ENCODE measurements at places on chromosomes 1 and 21.
A peak's percentile ranks its signal among the peaks of the same experiment; 100 is the strongest.

DNA sequence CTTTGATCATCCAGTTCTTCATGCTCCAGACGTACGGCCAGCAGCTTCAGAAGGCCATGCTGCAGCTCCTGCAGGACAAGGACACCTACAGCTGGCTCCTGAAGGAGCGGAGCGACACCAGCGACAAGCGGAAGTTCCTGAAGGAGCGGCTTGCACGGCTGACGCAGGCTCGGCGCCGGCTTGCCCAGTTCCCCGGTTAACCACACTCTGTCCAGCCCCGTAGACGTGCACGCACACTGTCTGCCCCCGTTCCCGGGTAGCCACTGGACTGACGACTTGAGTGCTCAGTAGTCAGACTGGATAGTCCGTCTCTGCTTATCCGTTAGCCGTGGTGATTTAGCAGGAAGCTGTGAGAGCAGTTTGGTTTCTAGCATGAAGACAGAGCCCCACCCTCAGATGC lies 32.5 kb downstream of the MX1 start:
- no peak for DNase-seq

GRCh38 chr1:6473974-6474814 lies 8.2 kb upstream of the TNFRSF25 start:
- DNase-seq: no peak

GRCh38 chr1:66637146-66637545 lies 103.2 kb downstream of the SGIP1 start:
- no peak for DNase-seq

DNA sequence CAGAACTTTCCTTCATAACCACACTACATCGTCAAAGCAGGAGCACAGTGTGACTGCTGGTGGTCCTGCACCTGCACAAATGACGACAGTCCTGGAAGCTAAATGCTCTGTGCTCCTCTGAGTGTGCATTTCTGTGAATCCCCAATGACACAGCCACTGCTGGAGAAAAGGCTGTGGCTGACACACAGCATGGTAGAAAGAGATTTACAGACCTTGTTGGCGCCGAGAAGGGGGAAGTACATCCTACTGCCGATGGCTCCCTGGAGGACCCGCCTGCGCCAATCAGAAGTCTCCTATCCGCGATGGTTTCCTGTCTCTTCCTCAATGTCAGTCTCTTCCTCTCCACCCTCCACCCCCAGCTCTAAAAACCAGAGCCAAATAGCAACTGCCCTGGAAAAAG lies 115.4 kb upstream of the RAB4A start:
- peak; percentile 12 for DNase-seq

DNA sequence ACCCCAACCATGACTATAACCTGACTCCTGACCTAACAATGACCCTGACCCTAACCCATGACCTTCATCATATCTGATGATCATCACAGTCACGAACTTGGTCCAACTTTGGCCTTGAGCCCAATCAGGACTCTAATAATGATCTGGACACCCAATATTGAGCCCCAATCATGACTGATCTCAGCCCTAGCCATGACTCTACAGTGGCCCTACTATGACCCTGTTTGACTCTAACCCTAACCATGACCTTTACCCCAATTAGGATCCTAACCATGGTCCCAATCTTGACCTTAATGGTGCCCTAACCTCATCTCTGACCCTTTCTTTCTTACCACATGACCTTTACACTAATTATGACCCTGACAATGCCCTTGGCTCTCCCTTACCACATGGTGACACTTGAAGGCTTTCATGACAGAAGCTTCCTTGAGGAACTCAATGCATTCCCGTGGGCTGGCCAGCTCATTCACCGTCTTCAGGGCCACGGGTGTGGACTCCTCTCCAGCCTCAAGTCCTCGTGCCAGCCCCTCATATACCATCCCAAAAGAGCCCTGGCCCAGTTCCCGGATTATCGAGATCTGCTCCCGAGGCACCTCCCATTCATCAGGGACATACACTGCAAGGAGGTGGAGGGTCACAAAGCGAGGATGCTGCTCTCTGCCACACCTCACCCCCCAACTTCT lies 16.2 kb downstream of the INSRR start:
- no peak for DNase-seq

GRCh38 chr21:45439161-45439872 lies 34.4 kb downstream of the COL18A1 start:
- DNase-seq: peak; percentile 83

DNA sequence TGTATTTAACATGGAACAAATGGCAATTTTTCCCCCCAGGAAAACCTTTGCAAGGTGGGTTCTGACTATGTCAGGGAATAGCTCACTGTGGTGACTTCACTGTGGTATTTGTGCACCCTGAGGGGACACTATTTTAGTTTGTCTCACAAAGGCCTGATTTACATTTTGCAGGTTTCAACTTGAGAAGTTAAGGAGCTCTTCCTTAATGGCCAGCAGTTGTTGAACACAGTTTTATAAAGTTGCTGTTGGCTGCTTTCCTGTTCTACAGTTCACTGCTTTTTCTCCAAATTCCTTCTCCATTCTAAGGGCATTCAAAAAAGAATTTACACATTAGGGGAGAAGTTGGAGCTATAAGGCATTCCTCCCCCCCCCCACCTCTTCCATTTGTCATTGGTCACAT lies 4.6 kb downstream of the LAMC1 start:
- DNase-seq: no peak

DNA sequence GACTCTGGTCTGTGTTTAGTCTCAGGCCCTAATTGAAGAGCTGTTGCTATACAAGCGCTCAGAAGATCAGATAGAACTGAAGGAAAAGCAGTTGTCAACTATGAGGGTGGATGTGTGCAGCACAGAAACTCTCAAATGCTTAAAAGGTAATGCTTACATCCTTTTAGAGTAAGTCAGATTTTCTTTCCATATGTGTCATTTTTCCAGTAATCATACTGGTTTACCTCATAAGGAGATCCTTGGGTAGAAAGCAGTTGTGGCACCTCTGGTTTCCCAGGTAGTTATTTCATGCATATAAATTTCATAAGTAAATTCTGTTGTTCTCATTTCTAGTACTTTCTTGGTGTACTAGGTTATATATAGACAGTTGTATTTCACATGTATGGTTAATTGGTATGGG lies 43.0 kb upstream of the TARS2 start:
- DNase-seq: no peak

DNA sequence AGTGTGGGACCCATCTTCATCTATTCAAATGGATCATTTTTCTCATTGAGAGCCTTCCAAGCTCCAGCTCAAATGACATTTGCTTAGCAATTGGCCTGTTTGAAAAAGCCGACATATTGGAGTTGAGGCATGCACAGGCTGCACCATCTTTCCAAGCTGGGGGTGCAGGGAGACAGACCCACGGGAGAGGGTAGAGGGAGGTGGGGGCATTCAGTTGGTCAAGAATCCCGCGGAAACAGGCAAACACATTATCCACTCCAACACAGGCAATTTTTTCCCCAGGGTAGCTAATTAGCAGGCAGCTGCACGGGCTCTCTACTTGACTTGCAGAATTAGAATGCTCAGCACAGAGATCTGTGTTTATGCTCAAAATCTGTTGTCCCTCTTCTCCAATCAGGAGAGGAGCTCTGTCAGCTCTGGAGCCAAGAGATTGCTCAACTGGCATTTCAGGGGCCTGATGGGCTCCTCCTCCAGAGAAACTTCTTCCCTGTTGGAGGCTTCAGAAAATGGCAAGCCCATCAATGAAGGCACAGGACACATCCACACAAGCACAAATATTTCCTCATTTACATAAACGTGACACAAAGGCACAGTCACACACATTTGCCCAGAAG lies 267.8 kb downstream of the FOXD2 start:
- no peak for DNase-seq

DNA sequence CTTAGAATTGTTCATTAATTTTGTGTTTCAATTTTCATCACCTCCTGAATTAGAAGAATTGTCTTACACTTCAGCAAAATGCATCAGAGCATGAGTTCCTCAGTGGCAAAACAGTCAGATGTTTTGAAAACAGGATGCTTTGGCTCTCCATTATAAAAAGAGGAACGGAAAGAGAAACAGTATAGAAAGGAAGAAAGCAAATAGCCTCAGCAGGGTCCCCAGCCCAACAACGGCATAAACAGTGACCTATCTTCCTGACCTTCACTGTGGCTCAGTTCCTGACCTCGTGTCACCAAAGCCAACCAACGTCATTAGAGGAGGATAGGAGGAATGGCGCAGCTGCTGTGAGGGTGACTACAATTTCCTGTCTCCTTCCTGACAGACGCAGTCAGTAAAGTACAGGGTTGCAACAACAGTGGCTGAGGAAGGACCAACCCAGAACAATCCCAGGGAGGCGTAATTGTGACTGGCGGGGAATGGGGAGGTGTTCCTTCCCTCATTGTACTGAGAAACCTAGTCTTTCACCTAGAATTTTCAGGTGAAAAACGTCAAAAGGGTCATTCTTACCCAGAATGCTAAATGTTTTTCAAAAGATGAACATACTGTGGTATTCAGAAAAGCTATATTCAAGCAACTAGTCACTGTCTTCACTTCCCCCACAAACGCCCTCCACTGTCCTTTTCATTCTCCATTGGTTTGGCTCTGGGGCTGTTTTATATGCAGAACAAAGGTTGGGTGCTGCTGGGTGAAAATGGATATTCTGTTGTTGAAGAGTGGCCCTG lies 197.9 kb upstream of the SGIP1 start:
- DNase-seq: peak; percentile 94

GRCh38 chr21:25733859-25734653 lies 648 bp downstream of the ATP5PF start:
- no peak for DNase-seq

GRCh38 chr21:24910591-24910990 lies 696.7 kb downstream of the MRPL39 start:
- DNase-seq: no peak

DNA sequence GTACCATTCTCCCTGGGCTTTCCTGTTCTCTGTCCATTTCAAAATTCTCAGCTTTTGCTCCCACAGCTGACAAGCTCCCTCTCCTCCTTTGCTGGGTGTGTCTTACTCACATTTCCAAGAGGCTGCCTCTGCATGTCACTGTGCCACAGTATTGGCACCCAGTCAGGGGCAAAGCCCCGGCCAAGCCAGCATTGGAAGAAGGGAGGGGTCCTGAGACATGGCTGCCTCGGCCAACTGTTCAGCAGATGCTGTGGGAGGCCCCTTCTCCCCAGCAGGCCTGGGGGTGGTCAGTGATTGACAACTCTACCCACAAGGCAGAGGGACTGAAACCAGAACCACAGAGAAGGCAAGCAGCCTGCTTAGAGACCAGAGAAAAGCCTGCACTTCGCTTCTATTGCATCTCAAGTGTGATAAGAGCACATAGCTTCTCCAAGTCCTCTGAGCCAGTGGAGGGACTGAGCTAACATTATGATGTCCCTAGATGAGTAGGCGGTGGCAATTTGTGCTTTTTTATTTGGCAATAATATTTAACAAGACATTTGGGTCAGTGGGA lies 294.1 kb downstream of the SIPA1L2 start:
- no peak for DNase-seq

- DNase-seq: no peak
Measured at GRCh38 chr1:48777219-48777895, 666 bp upstream of the BEND5 start.

- no peak for DNase-seq
Measured at GRCh38 chr1:27383039-27383605, at the start of gene CD164L2. Gene CD164L2, minus strand, starts transcription at chr1:27383333. Its CDS starts 94 bp downstream, at chr1:27383239.

DNA sequence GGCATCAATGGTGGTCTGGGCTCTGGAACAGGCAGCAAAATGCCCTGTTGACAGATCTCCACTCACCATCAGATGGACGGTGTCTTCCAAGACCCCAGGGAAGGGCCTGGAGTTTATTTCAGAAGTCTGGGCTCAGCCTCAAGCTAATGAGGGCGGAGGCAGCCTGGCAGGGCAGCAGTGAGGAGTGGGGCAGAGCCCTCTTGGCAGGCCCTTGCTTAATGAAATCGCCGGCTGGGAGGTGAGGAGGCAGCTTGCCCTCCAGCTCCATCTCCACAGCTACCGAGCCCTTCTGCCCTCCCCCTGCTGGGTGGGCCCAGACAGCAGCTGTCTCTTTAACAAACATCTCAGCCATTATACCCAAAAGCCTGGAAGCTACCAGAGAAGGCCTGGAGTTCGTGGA lies 22.0 kb upstream of the GRIK3 start:
- DNase-seq: no peak

DNA sequence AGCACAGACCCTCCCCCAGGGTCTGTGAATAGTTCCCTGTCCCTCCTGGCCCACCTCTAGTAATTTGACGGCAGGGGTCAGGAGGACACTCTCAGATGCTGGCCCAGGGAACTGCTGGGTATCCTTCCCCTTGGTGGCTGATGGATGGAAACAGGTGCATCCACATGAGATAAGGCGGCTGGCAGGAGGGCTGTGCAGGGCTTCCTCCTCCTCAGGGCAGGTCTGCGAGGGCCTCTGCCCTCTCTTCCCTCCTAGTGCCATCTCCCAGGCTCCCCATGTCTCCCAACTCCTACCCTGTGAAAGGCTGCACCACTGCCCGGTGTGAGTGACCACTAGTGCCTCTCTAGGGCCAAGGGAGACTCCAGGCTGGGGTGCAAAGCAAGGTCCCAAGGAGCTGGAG lies 123.9 kb downstream of the GLIS1 start:
- no peak for DNase-seq

GRCh38 chr1:89831462-89832120 lies 10.8 kb downstream of the LRRC8D start:
- no peak for DNase-seq

DNA sequence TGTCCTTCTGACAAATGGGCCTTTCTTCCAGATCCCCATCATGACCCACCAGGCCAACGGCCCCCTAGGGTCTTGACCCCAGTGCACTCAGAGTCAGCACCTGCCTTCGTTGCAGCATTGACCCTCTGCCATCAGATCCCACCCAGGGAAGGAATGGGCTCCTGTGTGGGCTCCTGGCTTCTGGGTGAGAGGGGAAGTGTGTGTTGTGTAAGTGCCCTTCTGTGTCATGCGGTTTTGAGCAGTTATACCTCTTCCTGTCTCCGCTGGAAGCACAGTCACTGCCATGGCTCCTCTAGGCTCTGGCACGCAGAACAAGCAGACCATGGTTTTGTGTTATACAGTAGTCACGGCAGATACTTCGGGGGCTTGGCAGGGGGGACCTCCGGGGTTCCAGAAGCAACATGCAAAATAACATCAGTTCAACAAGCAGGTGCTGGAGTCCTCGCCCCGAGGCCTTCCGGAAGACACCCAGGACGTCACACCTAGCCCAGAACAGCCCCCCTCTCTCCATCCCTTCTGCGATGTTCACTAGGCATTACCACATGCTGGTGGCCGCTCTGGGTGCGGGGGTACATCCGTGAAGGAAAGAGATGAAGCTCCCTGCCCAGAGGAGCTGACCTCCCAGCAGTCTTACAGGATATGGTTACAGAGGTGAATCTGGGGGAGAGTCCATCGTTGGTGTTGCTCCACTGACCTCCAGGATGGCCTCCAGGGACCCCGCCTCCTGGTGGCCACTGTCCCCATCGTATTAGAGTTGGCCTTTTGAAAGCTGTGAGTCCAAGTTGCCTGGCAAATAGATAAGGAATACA lies 17.4 kb upstream of the KCNAB2 start:
- DNase-seq: peak; percentile 70

GRCh38 chr1:8685463-8685862 lies 132.0 kb downstream of the RERE start:
- no peak for DNase-seq
